ENCODE measurements at places on chromosomes 1 and 21.

- peak; percentile 44 for DNase-seq
These were observed 54.1 kb upstream of the ID3 start for GRCh38 chr1:23613191-23614031.

GRCh38 chr1:52877554-52877953, 35.0 kb downstream of the ZYG11A start:
- no peak for DNase-seq

GRCh38 chr1:85048296-85049064, at the start of gene MCOLN3:
Gene MCOLN3, minus strand, starts transcription at chr1:85048500. Its CDS starts 3,140 bp downstream, at chr1:85045360.
- DNase-seq, result peak; percentile 45

- no peak for DNase-seq
These were observed 70.0 kb downstream of the PRKAA2 start for GRCh38 chr1:56715156-56715555.

DNA sequence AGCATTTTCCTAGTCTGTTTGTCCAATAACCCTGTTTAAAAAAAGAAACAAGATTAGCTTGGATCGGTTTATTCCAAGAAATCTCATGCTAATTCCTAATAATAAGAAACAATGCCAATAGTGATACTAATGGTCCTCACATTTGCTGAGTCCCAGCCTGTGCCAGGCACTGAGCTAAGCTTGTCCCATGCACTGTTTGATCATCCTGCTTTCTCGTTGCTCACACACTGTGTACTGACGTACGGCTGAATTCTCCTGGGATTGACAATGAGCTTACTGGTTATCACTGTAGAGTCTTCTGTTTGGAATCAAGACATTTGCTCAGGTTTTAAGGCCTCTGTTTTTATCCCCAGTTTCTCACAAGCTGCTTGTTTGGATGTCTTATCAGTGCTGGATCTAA, 71.1 kb downstream of the CACNA1E start:
- no peak for DNase-seq

DNA sequence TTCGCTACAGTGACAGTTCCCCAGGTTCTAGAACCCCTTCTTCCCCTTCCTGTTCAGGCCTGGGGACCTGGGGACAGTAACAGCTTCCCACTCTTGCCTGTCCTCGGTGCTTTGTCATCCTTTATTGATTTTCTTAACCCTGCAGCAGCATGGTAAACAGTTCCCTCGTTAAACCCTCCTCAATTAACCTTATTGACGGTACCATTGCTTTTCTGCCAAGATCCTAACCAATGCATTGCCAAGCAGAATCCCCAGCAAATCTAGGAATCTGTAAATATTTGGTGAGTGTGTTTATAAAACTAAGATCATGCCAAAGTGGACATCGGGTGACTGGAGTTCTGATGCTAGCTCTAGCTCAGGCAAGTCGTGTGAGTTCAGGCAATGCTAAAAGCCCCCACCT, 99.6 kb upstream of the KAZN start:
- DNase-seq, result no peak

GRCh38 chr1:21099034-21099868, 77.4 kb downstream of the EIF4G3 start:
- DNase-seq, result no peak

DNA sequence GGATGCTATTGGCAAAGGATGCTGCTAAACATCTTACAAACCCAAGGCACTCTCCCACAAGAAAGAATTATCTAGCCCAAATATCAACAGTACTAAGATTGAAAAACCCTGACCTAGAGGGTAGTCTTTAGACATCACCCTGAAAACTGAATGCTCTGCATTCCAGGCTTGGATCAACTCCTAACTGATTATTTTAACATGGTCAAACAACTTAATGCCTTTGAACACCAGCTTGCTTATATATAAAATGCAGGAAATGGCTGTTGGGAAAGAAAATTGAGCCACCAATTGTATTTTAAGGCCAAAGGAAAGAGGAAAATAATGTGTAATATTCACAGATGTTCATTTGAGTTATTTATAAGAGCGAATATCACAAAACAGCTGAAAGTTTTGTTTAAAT, 72.2 kb upstream of the C1orf87 start:
- DNase-seq, result no peak

- DNase-seq, result no peak
These were observed 529.3 kb downstream of the MATN1 start for GRCh38 chr1:30194046-30194619.

DNA sequence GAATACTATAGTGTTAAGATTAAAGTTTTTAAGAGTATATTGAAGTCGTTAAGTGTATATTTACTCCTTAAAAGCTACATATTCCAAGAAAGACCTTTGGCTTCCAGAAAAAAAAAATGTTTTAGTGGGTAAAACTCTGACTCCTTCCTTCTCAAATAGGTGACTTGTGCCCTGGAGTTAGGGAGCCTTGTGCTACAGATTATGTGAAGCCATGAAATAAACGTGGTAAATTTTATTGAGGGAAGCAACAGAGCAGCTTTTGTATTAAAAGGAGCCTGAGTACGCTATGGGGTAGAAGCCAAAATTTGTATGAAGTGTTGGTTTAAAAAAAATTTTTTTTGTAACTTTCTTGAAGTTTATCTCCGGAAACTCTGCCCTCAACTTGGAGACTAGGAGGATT, 994 bp downstream of the RO60 start:
- no peak for DNase-seq

DNA sequence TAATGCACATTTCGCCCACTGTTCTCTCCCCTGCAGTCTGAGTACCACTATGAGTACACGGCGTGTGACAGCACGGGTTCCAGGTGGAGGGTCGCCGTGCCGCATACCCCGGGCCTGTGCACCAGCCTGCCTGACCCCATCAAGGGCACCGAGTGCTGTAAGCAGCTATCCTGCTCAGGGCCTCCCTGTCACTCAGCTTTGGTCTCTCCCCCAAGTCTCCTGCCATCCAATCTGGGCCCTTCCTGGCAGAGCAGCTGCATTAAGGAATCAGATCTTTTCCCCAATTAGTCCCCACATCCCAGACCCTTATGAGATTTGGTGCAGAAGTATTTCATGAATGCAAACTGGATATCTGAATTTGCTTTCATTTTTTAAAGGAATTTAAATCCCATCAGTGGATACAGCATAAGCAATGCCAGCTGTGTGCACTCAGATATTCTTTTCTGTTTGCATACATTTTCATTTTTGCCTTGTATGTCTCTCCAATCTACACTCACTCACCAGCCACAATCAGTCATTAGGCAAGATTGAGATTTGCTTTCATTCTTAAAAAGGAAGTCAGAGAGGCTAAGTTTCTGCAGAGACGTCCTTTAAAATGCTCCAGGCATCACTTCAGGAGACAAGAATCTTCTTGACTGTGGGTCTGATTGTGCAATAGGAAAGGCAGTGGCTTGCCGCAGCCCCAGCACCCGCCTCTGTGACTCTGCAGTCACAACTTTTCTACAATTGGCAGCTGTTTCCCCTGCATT, 48.1 kb downstream of the ELAPOR1 start:
- no peak for DNase-seq

- no peak for DNase-seq
These were observed 25.4 kb upstream of the VWA5B1 start for GRCh38 chr1:20265250-20265649.

GRCh38 chr1:23984417-23985186, 4.5 kb upstream of the SRSF10 start:
- DNase-seq, result no peak

DNA sequence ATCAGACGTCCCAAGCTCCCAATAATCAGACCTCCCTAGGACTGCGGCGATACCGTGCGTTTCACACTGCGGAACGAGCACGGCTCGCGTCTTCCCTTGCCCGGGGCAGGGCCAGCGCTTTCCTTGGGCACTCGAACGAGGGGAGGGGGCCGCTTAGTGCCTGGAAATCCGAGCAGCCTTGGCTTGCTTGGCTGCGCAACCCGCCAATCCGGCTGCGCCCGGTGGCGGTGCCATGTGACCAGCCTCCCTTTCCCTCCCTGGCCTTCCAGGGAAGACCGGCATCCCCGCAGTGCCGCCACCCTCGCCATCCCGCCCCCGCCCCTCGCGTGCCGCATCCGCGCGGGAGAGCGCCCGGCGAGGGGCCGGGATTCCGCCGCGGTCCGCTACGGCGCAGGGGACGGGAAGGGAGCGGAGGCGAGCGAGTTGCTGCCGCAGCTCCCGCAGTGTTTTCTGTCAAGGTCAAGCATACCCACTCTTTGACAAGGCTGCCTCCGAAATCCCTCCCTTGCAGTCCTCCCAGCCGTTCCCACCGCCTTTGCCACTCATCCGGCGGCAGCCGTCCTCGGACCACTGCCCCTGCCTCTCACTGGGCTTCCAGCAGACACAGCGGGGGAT, 8.3 kb upstream of the RNF19B start:
- DNase-seq, result no peak

- DNase-seq, result no peak
These were observed 78.2 kb downstream of the NFIA start for GRCh38 chr1:61160526-61160925.

DNA sequence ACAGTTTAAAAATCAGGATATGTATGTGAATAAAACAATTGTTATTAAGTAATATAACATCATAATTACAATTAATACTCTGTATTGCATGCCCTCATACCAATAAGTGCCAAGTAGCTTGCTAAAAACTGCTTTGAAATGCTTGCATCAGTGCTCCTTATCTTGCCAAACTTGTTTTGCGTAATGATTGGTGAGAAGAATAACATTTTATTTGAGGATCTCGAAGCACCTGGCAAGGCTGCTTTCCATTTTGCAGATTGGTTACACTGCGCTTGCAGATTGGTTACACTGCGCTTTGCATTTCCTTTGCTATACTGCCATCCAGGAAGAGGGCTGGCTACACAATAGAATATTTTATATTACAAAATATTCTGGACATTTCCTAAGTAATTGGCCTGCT, 1.7 kb upstream of the PBX1 start:
- DNase-seq, result no peak

- DNase-seq, result no peak
These were observed 3.2 kb downstream of the PLA2G2E start for GRCh38 chr1:19920132-19920710.

- DNase-seq, result no peak
These were observed 47.8 kb upstream of the ARHGAP29 start for GRCh38 chr1:94285031-94285654.

GRCh38 chr1:91381844-91382243, 22.8 kb downstream of the HFM1 start:
- no peak for DNase-seq

DNA sequence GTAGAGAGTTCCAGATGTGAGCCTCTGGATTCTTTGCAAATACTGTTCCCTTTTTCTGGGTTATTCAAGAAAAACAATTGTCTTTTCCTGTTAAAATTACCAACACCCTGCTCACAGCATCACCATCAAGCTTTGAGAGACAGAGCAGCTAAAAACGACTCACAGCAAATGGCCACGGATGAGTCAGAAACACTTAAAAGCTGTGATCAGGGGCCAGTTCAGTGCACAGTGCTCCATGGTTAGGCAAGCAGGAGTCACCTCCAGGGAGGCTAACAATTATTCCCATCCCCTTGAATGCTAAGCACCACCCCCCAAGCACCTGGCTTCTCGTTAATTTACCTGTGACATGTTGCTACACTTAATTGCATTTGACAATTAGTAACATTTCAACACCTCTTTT, 128.4 kb upstream of the CAMK1G start:
- no peak for DNase-seq

DNA sequence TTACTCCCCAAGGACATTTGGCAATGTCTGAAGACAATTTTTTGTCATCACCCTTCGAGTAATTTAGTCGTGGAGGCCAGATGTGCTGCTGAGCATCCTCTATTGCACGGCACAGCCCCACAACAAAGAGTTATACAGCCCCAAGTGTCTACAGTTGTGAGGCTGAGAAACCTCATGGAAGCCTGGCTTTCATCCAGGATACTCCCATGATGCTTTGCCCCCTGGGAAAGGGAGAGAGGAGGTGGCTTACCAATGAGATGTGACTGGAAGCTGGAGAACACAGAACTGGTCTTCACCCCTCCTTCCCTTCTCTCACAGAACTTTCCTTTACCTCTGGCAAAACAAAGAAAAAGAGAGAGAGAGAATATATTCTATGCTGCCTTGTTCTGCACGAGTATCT, 150.9 kb upstream of the VAMP3 start:
- no peak for DNase-seq

- no peak for DNase-seq
These were observed 3.3 kb upstream of the CD55 start for GRCh38 chr1:207318072-207318619.

DNA sequence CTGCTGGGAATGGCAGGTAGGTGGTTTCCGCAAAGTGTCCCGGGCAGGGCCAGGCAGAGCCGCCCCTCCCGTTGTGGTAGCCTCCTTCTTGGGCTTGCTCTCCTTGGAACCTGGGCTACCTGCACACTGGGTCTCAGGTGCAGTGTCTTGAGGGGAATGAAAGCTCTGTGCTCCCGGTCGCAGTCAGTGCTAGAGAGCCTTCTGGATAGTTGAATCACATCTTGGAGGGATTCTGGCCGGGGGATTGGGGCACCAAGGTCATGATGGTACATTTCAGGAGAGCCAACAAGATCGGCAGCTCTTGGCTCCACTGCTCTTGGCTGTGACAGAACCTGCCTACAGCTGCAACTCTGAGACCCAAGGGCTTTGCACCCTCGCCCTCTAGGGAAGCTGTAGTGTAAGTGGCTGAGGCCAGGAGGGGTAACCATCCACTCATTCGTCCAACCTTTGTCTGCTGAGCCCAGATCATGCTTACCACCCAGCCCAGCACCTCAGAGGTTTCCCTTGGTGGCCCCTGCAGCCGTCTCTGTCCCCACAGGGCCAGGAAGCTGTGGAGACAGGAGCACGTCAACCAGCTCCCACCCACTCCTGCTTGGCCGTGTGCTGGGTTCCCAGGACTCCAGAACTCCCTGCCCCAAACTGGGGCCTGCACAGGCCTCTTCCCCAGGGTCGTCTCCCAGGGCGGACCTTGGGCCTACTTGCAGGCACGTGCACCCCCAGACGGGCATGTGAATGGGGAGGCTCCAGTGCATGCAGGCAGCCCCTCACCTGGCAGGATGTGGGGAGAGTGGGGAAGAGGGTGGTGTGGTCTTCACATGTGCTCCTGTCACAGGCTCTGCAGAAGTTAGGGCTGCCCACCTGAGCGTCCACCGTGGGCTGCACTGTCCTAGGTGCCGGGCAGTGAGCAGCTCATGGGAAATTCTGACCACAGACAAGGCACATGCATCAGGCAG, 40.0 kb downstream of the NTPCR start:
- DNase-seq, result no peak

- no peak for DNase-seq
These were observed 499 bp upstream of the SH3GLB1 start for GRCh38 chr1:86703696-86704457.

GRCh38 chr1:43334453-43335205, 3.0 kb upstream of the MPL start:
- DNase-seq, result no peak

- DNase-seq, result no peak
These were observed 626.6 kb downstream of the KCNT2 start for GRCh38 chr1:195981448-195982139.

- no peak for DNase-seq
These were observed 287.8 kb upstream of the RGS18 start for GRCh38 chr1:191870490-191870889.

Data from stimulated activated CD4-positive, alpha-beta T cell treated with anti-CD3 and anti-CD28 coated beads, Interleukin-4, amount 100 ng/mL, for 1 hour (primary cell).